ENCODE measurements at places on chromosomes 6 and 20.
A peak's percentile ranks its signal among the peaks of the same experiment; 100 is the strongest.

GRCh38 chr20:10022625-10023024 lies 12.2 kb upstream of the ANKEF1 start:
- DNase-seq = no peak

DNA sequence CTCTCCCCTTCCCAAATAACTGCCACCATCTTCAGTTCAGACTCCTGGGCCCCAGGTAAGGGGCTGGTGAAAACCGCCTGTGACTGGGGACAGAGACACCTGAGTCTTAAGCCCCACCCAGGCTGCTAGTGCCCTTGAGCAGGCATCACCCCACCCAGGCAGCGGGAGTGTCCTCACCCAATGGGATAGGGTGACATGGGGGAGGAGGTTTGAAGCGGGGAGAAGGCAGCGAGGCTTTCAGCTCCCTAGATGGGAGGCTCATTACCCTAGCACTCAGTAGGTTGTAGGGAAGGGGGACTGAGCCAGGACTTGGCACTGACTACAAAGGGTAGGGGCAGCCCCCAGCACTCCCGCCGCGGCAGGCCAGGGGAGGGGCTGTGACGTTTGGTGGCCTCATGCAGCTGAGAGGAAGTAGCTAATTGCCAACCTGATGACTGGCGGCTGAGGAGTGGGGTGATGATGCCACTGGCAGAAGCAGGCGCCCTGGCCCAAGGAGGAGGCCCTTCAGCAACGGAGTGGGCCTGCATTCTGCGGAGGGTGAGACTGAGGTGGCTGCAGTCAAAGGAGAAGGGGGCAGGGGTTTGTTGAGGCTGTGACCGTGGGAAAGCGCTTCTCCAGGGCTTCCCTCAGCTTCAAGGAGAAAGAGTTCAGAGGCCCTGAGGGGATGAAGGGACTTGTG lies 126.9 kb downstream of the MRPL14 start:
- DNase-seq = peak; percentile 95

- DNase-seq = no peak
Measured at GRCh38 chr6:43436577-43437282, 9.4 kb downstream of the ABCC10 start.

DNA sequence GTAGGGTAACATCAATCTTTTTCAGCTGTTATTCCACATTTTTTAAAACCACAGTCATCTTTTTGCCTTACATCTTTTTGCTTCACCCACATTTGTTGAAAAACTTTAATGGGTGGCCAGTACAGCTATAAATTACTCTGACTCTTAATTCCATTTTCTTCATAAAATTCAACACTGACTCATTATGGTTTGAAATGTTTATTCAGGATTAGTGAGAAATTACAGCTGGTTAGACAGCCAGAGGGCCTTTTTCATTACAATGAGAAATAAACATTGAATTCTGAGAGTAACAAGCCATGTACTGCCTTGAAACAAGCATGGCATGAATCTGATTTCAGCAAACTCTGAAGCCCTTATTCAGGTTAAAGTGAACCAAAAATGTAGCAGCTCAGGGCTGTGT lies 19.5 kb downstream of the NDUFAF4 start:
- DNase-seq = no peak

GRCh38 chr20:10665027-10665561 lies 8.7 kb downstream of the JAG1 start:
- no peak for DNase-seq

- DNase-seq = no peak
Measured at GRCh38 chr20:30168025-30168799, 1089.3 kb upstream of the DEFB115 start.

DNA sequence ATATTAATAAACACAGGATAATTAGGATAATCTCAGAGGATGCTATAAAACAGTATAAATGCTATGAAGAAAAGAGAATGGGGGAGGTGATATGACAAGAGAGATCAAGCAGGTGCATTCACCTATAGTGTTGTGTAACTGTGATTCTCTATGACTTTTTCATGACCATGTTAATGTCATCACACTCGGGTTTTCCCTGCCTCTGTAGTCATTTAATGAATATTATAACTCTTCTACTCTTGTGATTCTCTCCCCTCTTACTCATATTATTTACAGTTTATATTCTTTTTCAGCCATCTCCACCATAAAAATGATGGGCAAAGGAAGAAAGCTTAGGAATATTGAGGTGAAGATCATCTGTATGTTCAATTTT lies 106.9 kb upstream of the SGK1 start:
- DNase-seq = no peak

GRCh38 chr20:19211252-19211651 lies 1.2 kb upstream of the SLC24A3 start:
- DNase-seq = no peak

- DNase-seq = no peak
Measured at GRCh38 chr20:47127999-47128398, 228.5 kb downstream of the ZMYND8 start.

DNA sequence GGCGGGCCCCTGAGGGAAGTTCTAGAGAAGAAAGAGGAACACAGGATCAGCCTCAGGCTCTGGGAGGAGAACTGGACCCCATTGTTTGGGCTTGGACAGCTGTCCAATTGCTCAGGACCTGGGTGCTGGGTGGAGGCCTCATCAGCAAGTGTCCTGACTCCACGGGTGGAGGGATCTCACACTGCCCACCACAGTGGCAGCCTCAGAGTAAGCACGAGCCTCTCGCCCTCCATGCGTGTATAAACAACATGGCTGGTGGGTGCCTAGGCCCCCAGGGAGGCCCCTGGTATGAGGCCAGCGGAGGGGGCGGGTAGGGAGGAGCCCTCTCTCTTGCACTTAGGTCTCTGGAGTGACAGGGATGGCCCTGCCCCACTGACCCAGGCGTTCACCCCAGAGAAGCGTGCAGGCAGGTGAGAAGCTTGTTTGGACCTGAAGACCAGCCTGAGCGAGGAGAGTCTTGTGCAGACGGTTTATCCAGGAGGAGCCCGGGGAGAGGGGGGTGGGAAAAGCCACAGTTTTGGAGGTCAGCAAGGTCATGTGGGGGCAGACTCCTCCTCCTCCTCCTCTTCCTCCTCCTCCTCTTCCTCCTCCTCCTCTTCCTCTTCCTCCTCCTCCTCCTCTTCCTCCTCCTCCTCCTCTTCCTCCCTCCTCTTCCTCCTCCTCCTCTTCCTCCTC lies 41.9 kb upstream of the BHLHE23 start:
- DNase-seq = no peak

DNA sequence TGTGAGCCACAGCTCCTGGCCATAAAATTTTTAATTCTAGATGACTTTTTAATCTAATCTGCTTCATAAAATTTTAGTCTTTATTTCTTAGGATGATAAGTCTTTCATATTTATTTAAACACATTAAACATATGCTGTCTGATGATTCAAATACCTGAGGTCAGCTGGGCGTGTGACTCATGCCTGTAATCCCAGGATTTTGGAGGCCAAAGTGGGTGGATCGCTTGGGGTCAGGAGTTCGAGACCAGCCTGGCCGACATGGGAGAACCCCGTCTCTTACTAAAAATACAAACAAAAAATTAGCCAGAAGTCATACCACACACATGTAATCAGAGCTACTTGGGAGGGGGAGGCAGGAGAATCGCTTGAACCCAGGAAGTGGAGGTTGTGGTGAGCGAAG lies 53.1 kb downstream of the RBM24 start:
- no peak for DNase-seq

- DNase-seq = no peak
Measured at GRCh38 chr20:1323830-1324597, 4.9 kb downstream of the SDCBP2 start.

DNA sequence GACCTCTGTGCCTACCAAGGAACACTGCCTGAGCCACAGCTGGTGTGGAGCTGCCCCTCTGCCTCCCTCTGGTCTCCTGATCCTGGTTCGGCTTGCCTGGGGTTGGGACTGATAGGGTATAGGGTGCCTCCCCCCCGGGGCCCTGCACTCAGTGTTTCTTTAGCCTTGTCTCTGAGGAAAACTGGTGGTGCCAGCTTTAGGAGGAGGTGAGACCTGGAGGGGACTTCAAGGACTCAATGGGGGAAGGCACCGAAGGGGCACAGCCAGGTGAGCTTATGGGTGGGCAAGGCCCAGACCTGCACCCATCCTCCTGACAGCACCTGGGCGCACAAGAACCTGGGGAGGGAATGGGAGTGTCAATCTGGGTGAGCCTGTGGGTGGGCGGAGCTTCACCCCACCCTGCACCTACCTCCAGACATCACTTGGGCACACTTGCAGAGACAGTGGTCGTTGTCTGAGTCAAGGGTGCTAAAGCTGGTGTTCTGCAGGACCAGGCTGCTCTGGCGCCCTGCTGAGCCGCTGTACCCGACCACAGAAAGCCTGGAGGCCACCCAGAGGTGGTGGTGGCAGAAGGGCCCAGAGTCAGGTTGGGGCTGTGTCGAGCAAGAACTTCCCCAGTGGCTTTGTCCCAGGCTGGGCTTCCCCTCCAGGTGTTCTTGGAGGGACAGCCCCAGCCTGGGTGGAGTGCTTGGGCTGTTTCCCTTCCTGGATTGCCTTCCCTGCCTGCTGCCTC lies 40.5 kb downstream of the FAM110A start:
- DNase-seq = no peak

DNA sequence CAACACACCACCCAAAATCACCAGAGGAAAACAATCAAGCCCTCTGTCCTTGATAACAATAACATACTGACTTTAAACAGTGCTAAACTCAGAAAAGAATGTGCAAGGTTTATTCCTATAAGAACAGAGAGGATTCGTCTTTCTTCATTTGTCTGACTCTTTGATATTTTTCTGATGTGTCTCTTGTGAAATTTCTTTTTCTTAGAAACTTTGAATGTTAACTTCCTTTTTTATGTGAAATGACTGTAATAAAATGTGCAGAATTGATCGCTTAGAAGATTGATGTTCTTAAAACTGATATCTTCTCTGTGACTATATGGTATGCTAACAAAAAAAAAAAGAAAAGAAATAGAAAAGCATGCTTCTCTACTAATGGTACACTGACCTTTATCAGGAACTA lies 947.4 kb upstream of the CITED2 start:
- no peak for DNase-seq

GRCh38 chr6:32692019-32692418 lies 25.6 kb upstream of the HLA-DQB1 start:
- DNase-seq = no peak

DNA sequence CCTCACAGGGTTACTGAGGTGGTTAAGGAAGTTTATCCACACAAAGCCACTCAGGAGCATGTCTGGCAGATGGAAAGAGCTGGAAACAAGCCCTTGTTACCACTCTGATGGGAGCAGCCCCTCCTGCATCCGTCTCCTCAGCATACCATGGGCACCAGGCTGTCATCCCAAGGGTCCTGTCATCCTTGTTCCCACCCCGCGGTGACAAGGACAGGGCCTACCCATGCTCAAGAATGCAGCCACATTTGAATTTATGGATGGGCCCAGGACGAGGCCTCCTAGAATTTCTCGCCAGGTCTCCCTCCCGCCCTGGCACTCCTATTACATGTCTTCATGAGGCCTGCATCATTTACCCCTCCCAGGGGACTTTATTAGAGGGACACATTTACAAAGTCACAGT lies 60.0 kb downstream of the NPEPL1 start:
- no peak for DNase-seq

GRCh38 chr20:52312132-52312729 lies 120.7 kb upstream of the ZFP64 start:
- peak; percentile 74 for DNase-seq

DNA sequence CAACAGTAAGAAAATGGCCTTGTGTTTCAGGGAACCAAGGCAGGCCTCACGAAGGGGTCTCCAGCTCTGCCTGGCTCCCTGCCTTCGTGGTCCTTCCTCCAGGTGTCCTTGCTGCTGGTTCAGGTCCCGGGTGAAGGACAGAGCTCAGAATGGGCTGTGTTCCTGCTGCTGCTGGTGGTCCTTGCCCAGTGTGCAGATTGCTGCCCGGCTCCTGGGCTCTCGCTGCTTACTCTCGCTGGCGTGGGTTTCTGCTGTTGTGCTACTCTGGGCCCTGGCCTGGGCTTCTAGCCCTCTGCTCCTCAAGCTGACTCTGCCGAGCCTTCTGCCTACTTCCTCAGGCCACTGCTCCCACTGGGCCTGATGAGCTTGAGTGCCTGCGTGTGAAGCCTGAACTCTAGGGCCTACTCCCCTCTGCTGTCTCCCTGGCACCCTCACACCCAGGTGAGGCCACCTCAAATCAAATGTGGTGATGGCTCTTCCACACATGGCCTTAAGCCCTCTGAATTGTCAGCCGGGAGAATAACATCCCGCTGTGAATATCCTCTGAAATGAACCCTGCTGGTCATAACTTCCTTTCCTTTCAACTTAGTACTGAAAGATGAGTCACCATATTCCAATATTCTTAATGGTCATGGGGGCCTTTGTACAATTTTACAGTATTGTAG lies 171.6 kb downstream of the FOXC1 start:
- DNase-seq = no peak

DNA sequence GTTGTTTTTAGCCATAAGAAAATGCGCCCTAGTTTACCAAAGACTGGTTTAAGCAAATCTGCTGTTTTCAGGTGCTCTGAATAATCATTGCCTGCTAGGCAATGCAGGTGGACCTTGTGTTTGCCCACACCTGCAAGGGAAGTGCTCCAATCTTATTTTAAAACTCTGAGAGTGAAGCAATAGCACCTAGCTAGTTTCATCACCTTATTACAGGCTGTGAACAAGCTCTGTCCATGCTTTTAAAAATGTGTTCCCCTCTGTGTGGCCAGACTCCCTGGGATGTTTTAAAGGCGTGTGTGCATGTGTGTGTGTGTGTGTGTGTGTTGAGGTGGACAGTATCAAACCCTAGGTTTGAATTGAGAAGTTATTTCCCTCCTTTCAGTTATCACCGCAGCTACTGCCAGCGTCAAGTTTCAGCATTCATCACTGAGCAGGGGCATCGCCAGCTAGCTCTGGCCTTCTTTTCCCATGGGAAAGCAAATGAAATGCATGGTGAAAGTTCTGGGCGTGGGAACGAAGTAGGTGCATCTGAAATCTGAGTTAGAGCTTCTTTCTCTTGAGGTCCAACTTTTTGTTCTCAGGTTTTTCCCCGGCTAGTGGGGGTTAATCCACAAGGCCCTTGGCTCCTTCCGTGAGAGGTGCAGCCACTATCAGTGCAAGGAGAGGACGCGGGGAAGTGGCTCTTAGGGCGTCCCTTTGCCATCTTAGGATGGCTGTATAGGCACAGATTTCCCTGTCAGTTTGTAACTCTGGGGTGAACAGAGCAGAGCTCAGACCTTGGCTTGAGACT lies 30.8 kb downstream of the DUSP22 start:
- DNase-seq = no peak

GRCh38 chr20:60087563-60088105 lies 129.4 kb downstream of the CDH26 start:
- DNase-seq = no peak

- no peak for DNase-seq
Measured at GRCh38 chr20:39967806-39968205, 721.2 kb downstream of the MAFB start.

DNA sequence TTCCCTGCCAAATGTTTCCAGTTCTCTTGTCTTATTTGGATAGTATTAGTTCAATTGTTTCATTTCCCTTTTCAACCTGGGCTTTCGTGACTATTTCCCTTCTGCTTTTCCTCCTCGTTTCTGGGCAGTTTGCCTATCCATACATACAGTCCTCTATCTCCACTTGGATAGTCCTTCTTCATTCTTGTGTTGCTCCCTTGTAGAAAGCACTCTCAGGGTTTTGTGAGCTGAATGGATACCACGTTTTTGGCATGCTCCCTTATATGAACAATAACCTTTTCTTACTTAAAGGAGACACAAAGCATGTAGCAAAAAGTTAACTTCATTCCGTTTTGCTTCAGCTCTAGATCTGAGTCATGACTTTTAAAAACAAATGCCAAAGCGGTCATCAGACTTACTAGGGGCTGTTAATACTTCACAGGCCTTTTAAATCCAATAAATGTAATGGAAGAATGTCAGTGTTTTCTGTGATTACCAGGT lies 16.6 kb downstream of the CRYBG1 start:
- no peak for DNase-seq
